Inflammatory macrophage treated with lipopolysaccharide for 4 hours (primary cell): ENCODE measurements at places on chromosomes 11 and 22.

DNA sequence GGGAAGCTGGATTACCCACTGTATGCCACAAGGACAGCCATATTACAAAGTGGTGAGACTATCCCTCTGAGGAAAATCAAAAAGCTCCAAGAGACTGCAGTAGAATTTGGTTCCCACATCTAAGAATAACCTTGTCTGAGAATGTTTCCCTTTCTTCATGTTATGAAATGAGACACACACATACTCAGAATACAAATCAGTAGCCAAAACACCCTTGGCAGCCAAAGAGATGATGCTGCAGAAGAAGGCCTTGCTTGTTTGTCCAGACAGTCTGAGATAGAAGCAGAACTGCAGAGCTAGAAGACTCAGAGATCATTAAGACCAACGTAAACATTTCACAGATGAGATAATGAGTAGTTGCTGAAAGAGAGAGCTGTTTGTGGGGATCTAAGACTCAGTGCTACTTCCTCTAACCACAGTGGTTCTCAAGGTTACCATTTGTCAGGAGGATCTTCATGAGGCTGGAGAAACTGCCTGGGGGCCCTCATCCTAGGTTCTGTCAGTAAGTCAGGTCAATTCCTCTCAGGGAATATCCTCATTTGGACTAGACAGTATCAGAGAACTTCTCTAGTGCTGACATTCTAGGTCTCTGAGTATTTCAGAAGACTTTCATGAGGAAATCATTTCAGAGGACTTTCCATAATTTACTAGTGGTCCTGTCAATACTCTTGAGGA is 38.9 kb downstream of the RELT start:
- peak; percentile 94 for DNase-seq

GRCh38 chr11:117097014-117097388 is 1.2 kb downstream of the SIK3 start:
- DNase-seq, result peak; percentile 28

GRCh38 chr22:28599693-28600092 is 79.9 kb downstream of the TTC28 start:
- DNase-seq, result no peak

- DNase-seq, result no peak
These were observed 1.4 kb downstream of the MED15 start for GRCh38 chr22:20508815-20509271.

DNA sequence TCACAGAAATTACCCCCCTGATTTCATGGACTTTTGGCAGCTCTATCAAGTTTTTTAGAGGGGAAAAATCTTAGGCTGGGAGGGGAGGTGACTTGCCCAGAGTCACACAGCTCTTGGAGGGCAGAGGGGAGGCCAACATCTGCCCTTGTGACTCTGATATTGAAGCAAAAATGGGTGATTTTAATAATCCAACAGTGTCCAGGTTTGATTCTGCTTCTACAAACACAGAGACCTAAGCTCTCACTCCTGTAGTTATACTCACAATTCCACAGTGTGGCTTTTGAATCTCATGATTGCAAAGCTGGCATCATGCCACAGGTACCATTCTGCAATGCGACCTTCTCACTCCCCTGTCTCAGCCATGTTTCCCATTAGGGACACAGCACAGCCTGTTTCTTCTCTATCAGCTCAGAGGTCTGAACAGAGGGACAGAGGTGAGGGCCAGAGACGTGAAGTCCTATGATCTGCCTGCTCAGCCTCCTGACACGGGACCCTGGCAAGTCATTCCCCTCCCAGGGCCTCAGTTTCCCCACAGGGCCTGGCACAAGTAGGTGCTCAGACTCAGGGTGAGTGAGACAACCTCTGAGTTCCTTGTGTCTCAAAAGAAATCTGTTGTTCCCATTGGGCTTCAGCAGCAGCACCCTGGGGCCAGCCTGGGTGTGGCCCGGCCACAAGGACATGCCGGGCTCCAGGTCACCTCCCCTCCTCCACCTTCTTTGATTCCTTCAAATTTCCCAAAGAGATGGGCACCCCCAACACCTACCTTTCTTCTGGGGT is 766 bp downstream of the APOL2 start:
- peak; percentile 29 for DNase-seq

DNA sequence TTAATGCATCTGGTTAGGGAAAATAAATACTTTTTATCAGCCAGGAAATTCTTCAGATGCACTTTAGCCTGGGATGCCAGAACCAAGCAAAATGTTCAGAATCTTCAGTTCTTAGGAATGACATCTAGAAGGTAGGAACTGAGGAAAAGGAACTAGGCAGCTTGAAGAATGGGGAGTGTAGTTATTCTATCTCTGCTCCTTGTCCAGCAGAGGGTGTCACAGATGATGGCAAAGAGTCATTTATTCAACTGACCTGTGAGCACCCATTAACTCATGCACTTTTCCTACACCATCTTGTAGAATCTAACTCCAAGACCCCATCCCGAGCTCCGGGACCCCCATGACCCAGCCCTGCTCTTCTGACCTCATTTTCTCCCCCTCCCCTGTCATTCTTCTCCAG is 122.1 kb upstream of the ISX start:
- no peak for DNase-seq

GRCh38 chr11:91264481-91264880 is 960.1 kb upstream of the FAT3 start:
- no peak for DNase-seq

DNA sequence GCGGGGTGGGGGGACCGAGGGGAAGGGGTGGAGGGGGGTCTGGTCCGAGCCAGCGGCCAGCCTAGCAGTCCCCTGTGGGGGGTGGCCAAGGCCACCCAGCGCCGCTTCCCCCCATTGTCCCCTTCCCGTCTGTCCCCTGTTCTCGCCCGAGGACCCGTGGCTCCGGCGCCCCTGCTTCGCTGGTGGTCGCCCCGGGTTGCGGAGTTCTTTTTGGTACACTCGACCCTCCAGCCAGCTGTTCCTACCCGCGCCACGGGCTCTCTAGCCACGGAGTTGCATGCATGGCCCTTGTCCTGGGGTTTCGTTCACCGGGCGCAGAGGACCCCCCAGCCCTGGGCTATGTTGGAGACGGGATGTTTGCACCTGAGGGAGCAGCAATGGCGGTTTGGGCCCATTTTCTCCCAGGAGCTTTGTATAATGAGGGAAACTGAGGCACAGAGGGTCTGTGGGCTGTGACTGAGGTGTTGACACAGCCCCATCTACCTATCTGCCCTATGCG is 489 bp downstream of the RNF214 start:
- no peak for DNase-seq

DNA sequence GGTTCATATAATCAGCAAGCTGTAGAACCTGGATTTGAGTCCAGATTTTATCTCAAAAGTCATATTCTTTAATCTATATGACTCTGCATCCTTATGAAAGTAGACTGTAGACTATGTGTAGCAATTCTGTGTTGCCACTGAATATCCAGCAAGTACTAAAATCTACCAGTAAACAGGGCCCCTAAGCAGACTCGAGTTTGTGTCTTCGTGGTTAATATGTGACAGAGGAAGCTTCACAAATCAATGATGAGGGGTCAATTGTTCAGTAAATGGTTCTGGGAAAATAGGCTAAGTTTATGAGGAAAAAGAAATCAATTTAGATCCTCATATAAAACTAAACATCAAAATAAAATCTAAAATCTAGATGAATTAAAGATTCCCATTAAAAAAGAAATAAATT is 648.5 kb upstream of the KIRREL3 start:
- DNase-seq, result no peak

DNA sequence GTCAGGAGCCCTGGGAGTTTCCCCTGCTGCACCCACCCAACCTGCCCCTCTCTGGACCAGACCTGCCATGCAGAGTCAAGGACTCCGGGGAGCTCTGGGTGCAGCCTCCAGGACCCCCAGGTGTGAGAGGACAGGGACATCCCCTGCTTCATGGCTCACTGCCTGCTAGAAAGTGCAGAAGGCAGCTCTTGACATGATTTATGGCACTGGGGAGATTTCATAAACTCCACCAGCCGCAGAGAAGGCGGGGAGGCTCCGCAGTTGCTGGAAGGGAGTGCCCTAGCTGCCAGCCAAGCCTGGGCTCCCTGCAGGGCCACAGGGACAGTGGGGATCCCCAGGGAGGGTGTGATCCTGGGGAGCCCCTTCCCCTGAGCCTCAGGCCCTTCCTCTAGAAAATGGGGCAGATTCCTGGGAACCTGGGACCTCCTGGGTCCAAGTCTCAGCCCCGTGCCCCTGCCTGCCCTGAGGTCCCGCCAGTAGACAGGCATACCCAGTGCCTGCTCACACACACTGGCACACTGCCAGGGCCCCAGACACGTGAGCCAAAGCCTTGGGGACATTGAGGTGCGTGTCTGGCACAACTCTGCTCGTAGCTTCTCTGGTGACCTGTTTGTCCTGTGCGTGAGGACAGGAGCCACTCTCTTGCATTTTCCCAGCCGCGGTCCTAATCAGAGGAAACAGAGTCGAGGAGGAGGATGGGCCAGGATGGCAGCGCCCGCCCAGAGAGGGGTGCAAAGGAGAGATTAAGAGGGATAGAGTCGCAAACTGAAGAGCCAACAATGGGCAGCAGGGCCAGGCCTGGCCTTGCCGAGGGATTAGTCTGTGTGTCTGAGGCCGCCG is 13.8 kb downstream of the CABP7 start:
- no peak for DNase-seq

- DNase-seq, result no peak
These were observed 1110.4 kb downstream of the BRD1 start for GRCh38 chr22:48717076-48717810.

GRCh38 chr11:99406345-99406744 is 385.6 kb downstream of the CNTN5 start:
- no peak for DNase-seq

GRCh38 chr11:113462830-113463229 is 12.4 kb downstream of the DRD2 start:
- no peak for DNase-seq

DNA sequence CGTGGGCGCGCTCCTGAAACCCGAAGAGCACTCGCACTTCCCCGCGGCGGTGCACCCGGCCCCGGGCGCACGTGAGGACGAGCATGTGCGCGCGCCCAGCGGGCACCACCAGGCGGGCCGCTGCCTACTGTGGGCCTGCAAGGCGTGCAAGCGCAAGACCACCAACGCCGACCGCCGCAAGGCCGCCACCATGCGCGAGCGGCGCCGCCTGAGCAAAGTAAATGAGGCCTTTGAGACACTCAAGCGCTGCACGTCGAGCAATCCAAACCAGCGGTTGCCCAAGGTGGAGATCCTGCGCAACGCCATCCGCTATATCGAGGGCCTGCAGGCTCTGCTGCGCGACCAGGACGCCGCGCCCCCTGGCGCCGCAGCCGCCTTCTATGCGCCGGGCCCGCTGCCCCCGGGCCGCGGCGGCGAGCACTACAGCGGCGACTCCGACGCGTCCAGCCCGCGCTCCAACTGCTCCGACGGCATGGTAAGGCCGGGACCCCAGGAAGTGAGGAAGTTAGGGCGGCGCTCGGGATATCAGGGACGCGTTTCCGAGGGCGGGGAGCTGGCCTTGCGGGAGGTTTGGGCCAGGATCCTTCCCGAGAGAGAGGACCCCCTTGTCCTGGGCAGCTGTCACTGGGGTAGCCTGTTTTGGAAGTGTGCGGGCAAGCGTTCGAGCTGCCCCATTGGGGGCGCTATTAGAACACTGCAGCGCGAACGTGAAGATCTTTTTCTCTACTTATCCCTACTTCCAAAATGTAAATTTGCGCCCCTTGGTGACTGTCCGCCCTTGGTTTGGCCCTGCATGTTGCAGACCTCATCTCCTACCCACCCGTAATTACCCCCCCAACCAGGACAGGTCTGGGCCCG is 796 bp downstream of the MYOD1 start:
- DNase-seq, result no peak

GRCh38 chr11:47394050-47394321 is 14.4 kb upstream of the SLC39A13 start:
- DNase-seq, result peak; percentile 79

- no peak for DNase-seq
These were observed 89.4 kb upstream of the VPREB1 start for GRCh38 chr22:22155146-22155545.

DNA sequence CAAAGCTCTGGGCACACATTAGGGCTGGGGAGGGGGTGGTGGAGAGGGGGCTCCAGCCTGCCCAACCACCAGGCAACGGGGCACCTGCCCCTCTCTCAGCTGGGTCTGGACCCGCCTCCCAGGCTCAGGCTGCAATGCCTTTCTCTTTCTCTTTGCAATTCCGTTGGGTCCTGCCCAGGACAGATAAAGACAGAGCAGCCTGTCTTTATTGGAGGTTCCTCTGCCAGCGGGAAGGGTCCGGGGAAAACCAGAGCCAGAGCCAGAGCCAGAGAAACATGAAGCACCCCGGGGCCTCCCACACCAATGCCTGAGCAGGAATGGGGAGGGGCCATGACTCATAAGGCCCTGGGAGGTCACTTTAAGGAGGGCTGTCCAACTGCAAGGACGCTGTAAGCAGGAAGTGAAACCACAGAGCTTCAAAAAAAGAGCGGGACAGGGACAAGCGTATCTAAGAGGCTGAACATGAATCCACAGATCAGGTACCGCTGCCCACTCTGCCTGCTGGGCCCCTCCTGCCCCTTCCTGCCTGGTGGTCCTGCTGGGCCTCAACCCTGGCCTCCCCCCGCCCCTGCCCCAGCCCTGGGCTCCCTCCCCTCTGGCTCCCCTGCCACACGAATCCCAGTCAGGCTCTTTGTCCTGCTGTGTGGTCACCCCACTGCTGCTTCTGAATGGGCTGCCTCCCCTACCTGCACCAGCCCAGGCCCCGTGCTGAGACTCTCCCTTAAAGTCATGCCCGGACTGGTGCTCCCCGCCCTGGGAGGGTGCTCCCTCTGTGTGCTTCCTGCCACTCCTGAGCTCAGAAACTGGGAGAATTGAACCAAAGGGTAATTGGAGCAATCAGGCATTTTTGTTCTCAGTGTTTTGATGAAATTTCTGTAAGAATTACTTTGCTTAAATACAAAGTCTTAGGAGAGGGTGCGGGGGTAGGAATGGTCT is at the start of gene APOBEC3B:
Gene APOBEC3B, plus strand, starts transcription at position 356 of the 936 bp plus-strand sequence. Its CDS starts 107 bp downstream, at position 463.
- peak; percentile 99 for DNase-seq

DNA sequence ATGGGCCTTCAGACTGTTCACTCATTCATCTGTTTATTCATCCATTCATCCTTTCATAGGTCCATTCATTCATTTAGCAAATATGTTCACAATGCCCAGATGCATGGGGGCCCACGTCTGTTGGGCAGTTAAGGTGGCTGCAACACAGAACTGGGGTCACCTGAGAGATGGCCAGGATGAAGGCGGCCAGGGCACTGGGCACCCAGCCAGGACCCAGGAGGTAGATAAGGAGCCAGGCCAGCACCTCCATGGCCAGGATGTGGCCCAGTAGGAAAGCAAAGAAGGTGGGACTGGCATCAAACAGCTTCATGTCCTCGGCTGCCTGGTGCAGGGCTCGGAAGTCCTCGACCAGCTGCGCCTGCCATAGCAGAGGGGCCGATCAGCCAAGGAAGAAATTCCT is 12.2 kb downstream of the FADS3 start:
- DNase-seq, result no peak
